Fibroblast of gingiva (primary cell): ENCODE measurements at places on chromosomes 5 and 9.
A peak's percentile ranks its signal among the peaks of the same experiment; 100 is the strongest.

GRCh38 chr9:72305102-72305546 is 59.9 kb downstream of the ZFAND5 start:
- peak; percentile 77 for DNase-seq

- DNase-seq: peak; percentile 59
Observed at GRCh38 chr5:151151793-151152192, 5.8 kb downstream of the ANXA6 start.

DNA sequence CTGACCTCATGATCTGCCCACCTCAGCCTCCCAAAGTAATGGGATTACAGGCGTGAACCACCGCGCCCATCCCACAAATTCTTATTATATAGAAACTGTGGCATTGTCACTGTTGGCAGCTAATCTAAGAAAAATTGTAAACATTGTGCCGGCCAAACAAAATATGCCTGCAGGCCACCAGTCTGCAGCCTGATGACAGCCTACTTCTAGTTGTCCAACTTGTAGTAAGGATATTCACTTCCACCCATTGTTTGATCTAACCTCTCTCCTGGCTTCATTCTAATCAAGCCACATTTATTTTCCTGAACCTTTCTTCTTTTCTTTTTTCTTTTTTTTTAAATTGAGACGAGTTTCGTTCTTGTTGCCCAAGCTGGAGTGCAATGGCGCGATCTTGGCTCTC is 13.7 kb upstream of the TMED9 start:
- no peak for DNase-seq

GRCh38 chr5:156812959-156813358 is 37.1 kb upstream of the PPP1R2B start:
- DNase-seq: no peak

DNA sequence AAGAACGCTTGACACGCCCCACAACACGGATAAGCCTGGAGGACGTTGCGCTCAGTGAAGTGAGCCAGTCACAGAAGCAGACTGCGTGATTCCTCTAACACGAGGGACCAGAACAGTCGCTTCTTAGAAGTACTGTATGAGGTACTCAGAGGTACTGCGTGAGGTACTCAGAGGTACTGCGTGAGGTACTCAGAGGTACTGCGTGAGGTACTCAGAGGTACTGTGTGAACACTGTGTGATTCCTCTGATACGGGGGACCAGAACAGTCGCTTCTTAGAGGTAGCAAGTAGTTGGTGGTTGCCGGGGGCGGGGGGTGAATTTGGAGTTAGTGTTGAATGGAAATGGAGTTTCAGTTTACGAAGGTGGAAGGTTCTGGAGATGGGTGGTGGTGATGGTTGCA is 5.8 kb downstream of the NDUFS6 start:
- no peak for DNase-seq

DNA sequence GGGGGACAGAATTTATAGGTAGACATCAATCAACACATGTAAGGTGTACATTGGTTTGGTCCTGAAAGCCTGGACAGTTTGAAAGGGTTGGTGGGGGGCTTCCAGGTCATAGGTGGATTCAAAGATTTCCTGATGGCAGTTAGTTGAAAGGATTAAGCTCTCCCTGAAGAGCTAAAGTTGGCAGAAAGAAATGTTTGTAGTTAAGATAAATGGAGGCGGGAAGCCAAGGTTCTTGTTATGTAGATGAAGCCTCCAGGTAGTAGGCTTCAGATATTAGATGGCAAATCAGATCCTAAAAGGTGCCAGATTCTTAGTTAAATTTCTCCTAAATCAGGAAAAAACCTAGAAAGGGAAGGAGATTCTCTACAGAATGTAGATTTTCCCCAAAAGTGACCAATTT is 9.0 kb upstream of the LRRTM2 start:
- DNase-seq: no peak

DNA sequence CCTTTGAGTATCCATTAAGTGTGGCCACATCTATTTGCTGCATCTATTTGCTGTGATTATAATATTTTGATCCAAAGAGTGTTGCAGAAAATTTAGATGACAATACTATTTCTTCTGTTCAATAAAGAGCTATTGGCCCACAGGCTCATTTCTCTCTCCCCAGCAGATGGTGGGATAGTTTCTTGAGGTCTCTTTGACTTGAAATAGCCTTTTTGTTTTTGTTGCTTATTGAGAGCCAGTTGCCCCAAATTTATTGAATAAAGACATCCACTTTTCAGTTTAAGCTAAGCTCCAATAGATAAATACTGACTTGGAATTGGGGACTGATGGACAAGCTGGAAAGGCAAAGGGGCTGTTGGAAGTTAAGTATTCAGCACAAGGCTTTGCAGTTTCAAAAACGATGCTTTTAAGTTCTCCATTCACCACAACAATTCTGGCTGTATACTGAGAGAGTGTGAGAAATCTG is 290.1 kb upstream of the MPDZ start:
- no peak for DNase-seq

DNA sequence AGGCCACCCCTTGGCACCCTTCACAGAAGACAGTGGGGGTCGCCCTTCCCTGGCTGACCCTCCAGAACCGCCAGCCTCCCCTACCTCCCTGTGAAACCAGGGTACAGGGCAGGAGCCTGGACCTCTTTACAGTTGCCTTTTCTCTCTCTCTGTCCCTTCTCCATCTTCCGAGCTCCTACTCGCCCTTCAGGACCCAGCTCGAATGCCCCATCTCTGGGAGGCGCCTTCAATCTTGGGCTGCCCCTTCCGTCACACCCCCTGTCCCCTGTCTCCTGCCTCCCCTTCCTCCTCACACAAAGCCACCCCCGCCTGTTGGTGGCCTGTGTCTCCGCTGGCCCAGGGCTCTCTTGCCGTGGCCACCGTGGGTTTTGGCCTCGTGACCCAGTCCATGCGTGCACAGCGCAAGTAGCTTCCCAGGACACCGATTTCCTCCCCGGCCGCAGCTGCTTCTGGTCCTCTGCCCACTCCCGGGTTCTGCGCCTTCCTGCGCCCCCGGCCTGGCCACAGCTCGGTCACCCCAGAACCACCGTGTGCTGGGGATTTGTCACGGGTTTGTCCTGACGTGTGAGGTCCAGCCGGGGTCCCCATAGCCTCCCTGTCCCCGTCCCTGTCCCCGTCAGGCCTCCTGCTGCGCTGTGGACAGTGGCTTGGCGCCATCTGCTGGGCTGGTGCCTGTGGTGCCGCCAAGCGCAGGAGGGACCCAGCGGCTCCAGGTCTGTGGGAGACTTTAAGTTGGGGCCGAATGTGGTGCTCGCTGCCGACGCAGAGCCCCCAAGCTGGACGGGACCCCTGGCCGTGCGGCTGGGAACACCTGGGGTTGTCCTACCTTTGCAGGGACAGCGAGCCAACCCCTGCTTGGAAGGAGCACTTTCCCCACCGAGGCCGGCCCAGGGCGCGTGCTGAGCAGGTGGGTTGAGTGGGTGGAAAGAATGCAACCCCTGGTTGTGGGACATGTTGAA is 4.0 kb upstream of the TMEM250 start:
- DNase-seq: peak; percentile 40

- DNase-seq: no peak
Observed at GRCh38 chr9:85115473-85115872, 445.9 kb downstream of the NTRK2 start.

DNA sequence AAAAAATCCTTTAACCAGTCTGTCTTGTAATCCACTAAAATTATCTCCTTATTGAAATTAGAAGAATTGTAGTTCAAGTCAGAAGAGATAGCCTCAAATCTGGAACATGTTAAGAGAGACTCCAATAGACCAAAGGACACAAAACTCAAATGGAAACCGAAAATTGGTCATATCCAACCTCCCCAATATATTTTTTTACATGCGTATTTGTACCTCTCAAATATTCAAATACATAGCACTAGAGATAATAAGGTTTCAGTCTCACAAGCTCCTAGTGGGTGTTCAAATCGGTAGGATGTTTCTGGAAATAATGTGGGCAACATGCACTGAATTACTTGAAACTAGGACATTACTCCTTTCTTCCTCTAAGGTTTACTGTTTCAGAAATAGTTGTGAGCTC is 33.5 kb downstream of the EPB41L4A start:
- DNase-seq: no peak

DNA sequence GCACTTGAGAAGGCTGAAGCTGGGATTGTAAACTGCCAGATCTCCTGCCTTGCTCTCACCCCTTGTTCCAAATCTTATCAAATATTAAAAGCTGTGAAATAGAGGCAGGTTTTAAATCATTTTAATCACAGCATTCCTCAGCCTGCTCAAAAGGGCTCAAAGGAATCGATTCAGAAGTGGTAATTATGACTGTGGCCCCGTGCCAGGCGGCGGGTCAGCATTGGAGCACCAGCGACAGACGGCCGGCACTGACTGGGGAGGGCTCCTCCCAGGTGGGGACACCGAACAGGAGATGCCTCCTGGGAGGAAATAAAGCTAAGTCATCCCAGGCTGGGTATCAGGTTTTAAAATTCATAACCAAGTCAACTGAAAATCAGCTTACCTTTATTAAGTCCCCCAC is 66.7 kb downstream of the KCNIP1 start:
- DNase-seq: no peak

GRCh38 chr5:180093651-180094382 is 22.3 kb upstream of the RNF130 start:
- DNase-seq: no peak

- peak; percentile 36 for DNase-seq
Observed at GRCh38 chr5:158770506-158770905, 329.2 kb downstream of the EBF1 start.

- peak; percentile 69 for DNase-seq
Observed at GRCh38 chr9:99419070-99419469, 197.0 kb downstream of the SEC61B start.

- no peak for DNase-seq
Observed at GRCh38 chr5:156913719-156914370, 49.2 kb downstream of the TIMD4 start.

DNA sequence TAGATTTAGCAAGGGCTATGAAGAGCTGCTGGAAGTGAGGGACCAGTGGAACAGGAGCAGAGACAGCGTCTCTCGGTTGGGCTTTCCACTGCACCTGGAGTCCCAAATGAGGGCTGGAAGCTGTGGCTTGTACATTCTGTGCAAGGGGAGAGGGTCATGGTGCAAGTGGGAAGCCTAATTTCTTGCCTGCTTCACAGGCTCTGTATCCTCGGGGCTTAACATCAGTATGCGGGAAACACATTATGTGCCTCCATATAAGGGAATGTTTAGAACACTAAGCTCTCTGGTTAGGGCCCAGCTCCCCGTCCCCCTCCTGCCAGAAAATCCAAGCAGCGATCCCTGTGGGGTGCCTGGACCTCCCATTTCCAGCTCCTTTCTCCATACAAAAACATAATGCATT is 89.0 kb upstream of the NIPAL4 start:
- DNase-seq: no peak

DNA sequence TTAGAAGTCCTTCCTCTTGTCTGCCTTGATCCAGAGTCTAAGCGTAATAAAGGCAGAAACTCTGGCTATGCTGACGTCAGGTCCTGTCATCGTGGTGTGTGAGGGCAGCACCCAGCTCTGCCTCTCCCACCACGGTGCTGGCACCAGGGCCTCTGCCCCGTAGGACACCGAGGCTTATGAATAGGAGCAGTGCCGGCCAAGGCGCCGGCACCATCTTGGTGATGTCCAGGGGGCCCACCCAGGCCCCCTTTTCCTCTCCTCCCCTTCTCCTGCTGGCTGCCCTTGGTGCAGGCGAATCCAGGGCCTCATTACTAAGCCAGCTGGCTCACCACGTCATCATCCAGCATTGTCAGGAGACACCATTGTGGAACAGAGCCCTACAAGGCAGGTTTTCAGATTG is 252.3 kb downstream of the FANCC start:
- no peak for DNase-seq

GRCh38 chr5:169566202-169566601 is 17.4 kb upstream of the SPDL1 start:
- no peak for DNase-seq

GRCh38 chr5:116396476-116397099 is 178.0 kb downstream of the SEMA6A start:
- no peak for DNase-seq

DNA sequence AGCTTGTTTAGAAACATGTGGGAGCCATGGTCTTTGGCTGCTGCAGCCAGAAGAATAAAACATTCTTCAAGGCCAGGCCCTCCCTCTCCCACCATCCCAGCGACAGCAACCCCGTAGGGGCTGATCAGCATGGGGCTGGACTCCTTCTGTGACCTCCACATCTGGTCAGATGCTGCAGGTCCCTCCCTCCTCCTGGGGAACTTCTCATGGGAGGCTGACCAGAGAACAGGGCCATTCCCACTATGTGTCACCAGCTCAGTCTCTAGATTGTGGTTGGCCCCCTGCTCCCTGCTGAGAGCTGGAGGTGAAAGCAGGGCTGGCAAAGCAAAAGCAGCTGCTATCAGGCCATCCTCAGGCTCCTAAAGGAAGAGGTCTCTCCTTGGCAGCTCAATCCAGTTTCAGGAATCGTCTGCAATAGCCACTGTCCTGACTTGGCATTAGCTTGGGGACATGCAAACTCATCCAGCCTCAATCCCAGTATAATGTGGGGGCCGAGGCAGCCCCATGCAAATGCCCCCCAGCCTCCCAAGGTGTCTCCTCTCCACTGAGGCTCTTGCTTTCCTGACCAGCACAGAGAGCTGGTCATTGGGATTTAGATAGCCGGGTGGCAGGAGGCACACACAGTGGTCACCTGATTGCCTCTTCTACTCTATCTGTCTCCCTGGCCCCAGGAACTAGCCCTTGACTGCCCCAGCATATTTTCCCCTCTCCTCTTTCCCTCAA is 81.5 kb downstream of the NRG2 start:
- DNase-seq: no peak

GRCh38 chr9:132609829-132610228 is 27.4 kb downstream of the BARHL1 start:
- peak; percentile 85 for DNase-seq

DNA sequence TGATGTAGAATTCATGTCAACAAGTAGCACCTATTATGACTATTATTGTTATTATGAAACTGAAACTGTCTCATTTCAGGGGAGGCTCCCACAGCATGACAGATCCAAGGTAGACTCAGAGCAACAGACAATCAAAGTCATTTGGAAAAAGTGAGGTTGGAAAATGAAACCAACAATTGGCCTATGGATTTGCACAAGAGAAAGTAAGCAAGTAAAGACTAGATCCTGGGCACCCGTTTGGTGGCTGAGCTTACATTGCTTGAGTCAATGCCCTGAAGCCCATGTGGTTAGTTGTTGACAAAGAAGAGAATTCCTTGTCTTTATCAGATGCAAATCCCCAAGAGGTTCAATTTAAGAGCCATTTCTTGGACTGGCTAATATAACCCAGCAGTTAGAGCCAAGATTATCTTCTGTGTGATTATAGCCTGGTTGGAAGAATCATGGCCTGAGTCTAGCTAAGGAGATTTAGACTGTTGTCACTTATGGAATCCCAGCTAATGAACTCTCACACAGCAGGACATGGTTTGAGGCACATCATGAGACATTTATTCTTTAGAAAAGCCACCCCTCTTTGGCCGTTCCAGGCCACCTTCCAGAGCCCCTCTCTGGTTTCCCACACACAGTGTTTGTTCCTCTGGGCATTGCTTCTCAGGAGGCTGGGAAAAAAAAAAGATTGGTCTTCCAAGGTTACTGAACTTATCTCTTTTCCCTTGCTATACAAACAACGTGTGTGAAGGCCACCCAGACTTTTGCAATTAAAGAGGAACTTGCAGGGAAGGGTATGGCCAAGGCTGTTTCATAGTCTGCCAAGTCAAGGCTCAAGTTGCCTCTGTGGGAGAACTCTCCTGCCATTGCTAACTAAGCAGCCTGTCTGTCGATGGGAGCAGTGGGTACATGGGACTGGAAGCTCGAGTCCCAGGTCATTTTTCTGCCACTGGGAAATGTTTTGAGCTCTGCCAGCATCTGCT is 399.5 kb downstream of the ENC1 start:
- peak; percentile 40 for DNase-seq

- DNase-seq: no peak
Observed at GRCh38 chr9:119712325-119712724, 343.1 kb upstream of the BRINP1 start.
